ENCODE measurements at places on chromosomes 12 and 14.

- no peak for DNase-seq
Measured at GRCh38 chr14:93986955-93987354, 10.1 kb upstream of the CCDC197 start.

GRCh38 chr14:93832665-93833064 is 44.4 kb upstream of the PRIMA1 start:
- no peak for DNase-seq

DNA sequence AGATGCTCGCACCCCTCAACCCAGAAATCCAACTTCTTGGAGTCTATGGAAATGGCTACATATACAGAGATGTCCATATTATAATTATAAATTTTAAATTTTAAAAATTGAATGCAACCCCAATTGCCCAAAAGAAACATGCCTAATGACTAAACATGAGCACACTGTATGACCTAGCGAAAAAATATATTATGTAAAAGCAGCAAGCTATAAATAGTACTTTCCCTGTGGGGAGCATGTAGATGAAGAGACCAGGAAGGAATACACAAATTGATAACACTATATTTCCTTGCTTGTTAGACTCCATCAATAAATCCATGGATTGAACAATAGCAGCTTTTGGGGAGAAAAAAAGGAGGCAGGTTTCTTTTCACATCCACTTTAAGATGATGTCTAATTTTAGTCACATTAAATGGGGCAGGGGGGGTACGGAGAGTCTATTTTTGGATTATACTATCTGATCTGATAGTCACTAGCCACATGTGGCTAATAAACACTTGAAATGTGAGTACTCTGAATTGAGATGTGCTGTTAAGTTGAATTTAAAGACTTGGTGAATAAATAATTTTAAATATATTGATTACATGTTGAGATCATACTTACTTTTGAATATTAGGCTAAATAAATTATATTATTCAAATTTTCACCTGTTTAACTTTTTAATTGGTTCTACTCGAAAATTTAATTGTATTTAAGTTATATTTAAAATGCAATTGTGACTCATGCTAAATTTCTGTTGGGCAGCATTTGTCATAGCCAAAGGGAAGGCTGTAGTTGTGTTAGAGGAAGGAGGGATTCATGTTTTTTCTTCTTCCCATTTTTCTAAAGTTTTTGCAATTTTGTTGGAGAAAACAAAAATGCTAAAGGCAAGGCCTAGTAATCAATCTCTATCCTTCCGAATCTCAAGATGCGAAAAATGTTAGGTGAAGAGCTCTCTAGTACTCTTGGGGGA is 17.5 kb downstream of the MAX start:
- DNase-seq = no peak

- no peak for DNase-seq
Measured at GRCh38 chr14:50319721-50320120, 7.6 kb downstream of the DMAC2L start.

GRCh38 chr12:97943359-97943758 is 480.8 kb downstream of the RMST start:
- no peak for DNase-seq
